ENCODE measurements at places on chromosomes 7 and 10. TPM values are rescaled to one million over a fixed set of nuclear protein-coding genes. Genes with fewer than 3 reads are reported as not detected.

The APBB1IP gene
- polyA plus RNA-seq, result 1.3 TPM

The ZNF273 gene
- 13.8 TPM for polyA plus RNA-seq

The RADIL gene
- 1.3 TPM for polyA plus RNA-seq

The AASS gene
- polyA plus RNA-seq, result 80.6 TPM

DNA sequence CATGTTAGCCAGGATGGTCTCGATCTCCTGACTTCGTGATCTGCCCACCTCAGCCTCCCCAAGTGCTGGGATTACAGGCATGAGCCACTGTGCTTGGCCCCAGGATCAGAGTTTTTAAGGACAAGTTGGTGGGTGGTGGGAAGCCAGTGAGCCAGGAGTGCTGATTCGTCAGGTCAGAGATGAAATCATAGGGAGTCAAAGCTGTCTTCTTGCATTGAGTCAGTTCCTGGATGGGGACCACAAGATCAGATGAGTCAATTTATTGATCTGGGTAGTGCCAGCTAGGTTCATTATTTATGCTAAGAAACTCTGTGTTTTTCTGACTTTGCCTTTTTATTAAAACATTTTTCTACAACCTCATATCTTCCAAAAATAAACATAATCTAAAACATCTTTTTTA is 423.8 kb downstream of the ARL4A start:
- no peak for DNase-seq

GRCh38 chr10:5268234-5268633 is 71.6 kb downstream of the AKR1C4 start:
- no peak for DNase-seq

DNA sequence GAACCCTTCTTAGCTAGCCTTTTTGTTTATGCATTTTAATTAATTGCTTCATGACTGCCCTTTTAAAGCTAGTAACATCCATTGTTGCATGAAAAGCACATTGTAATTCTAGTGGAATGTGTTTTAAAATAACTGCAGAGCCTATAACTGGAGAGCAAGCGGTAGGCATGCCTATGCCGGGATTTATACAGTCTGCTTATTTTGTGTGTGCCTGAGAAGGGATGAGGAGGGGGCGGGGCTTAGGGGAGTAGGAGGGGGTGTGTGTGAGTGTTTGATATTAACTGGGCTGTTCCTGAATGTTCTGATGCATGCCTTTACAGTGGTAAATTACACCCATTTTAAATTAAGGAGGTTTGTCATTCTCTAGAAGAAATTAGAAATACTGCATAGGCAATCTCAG is 208.1 kb downstream of the TCF7L2 start:
- peak; percentile 73 for DNase-seq

GRCh38 chr7:81308643-81309322 is 389.9 kb upstream of the SEMA3C start:
- no peak for DNase-seq

DNA sequence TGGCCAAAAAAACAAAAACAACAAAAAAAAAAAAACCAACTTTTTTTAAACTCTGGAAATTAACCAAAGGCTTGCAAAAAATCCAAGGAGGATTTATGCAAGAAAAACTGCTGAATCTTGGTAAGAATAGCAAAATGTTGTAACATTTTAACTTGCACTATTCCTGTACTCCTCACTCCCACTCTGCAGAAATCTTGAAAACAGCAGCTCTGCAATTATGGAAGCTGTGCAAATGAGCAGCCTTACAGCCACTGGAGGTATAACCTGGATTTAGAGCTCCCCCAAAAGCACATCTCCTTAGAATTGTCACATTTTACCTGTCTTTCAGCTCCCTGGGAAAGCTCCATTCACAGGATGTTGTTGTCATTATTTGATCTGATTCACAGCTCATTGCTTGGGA is 41.8 kb upstream of the LRGUK start:
- no peak for DNase-seq

DNA sequence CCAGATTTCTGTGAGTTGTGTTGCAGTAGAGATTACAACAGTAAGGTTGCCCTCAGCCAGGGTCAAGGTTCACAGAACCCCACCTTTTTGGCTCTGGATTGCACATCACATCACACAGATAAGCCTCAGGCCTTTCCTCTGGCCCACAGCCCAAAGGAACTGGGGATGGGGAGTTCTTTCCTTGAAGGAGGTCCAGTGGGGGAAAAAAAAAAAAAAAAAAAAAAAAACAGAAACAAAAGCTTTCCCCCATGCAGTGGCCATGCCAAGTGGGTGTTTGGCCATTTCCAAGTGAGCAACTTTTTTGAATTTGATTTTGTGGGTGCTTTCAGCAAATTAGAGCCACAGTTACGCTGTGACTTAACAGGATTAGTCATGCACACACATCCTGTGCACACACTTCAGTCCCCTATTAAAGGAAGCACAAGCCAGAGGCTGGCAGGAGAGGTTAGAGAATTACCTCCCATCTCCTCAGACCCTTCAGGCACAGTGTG is 79.3 kb upstream of the NANOS1 start:
- no peak for DNase-seq

DNA sequence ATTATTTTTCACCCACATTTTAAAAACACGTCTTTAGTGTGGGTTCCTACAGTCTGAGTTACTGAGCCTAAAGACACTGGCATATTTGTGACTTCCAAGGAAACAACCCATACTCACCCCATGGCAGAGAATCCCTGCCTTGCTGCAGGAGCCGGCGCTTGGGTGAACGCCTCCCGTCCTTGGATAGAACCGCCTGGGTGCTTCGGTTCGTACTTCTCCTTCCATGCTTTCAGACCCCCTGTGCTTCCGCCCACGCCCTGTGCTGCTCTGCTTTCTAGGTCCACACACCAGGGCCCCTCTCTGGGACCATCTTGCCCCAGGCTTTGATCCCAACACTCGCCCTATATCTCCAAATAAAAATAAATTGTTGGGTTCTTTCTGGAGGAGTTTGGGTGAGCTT is 125.8 kb downstream of the PTPRN2 start:
- DNase-seq, result no peak

DNA sequence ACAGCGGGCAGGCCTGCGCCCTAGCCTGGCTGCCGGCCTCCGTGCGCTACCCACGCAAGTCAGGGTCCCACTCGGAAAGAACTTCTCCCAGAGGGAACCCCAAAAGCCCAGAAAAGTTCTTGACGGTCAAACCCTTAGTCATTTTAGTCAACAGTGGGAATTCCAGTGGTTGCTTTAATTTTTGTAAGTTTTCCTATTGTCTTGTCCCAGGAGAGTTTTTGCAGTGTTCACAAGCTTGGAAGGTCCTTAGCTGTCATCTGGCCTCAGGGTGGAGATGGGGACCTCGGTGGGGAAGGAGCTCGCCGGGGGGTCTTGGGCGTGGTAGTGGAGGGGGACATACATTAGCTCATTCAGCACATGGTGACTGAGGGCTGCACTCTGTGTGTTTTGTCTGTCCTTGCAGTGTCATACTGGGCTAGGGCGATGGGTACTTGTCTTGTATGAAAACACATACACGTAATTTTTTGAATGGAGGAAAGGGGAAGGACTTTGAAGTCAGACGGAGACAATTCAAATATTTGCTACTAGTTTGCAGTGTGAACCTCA is 736 bp downstream of the MINDY4 start:
- DNase-seq, result no peak

DNA sequence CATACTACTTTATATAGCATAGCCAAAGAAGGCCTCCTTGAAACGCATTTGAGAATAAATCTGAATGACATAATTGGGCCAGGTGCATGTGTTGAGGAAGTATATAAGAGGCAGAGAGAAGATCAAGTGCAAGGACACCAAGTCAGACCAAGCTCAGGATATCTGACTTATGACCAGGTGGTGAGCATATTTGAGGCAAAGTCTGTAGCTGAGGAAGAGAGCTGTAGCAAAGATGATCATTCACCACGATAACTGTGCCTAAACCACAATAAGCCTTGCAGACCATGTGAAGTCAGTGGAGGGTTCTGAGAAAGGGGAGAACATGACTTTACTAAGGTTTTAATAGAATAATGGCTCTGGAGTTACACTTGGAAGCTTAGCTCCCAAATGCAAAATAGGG is 292.3 kb downstream of the SORCS1 start:
- DNase-seq, result no peak

DNA sequence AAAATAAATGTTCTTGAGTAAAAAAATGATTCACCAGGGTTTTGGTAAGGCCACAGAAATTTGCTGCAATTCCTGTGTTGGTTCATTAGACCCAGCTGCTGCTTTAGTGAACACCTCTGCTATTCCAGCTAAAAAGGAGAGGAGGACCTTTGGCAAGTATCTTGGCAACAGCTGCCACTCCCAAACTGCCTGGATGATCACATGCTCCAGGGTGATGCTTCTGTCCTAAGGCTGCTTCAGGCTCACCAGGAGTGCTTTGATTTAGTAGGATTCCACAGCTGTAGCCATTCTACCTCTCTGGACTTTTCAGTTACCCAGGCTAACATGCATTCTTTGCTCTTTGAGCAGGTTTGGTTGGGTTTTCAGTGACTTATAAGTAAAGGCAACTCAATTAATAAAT is 82.6 kb upstream of the NPVF start:
- DNase-seq, result no peak

- no peak for DNase-seq
These were observed 68.5 kb downstream of the PTPRN2 start for GRCh38 chr7:158518980-158519632.

DNA sequence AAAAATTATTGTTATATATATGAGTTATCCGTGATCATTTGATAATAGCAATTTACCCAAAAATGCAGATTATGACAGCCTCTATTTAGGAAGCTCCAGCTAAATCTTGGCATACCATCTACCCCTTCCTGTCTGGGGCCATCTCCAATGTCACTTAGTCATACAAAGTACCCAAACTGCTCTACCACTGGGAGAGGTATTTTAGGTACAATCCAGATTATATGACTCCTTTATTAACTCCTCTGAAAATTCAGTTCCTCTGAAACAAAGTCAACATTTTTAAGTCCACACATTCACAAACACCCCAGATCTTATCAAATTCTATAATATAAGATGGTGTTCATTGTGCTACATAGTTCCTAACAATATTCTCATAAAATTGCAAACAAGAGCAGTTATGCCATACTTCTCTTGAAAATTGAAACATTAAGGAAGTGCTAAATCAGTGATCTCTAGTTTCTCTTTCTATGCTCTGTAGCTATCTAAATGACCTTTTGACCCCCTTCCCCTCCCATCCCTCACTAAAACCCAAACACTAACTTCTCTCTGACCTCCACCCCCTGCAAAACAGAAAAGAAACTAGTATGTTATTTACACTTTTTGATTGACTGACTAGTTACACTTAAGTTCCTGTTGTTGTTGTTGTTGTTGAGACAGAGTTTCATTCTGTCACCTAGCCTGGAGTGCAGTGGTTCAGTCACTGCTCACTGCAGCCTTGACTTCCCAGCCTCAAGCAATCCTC is 16.4 kb downstream of the HOXA1 start:
- no peak for DNase-seq

- peak; percentile 52 for DNase-seq
These were observed 1156.3 kb downstream of the SORCS3 start for GRCh38 chr10:105797234-105797890.
